ENCODE measurements at places on chromosomes 4 and X. TPM values are rescaled to one million over a fixed set of nuclear protein-coding genes. Genes with fewer than 3 reads are reported as not detected.

DNA sequence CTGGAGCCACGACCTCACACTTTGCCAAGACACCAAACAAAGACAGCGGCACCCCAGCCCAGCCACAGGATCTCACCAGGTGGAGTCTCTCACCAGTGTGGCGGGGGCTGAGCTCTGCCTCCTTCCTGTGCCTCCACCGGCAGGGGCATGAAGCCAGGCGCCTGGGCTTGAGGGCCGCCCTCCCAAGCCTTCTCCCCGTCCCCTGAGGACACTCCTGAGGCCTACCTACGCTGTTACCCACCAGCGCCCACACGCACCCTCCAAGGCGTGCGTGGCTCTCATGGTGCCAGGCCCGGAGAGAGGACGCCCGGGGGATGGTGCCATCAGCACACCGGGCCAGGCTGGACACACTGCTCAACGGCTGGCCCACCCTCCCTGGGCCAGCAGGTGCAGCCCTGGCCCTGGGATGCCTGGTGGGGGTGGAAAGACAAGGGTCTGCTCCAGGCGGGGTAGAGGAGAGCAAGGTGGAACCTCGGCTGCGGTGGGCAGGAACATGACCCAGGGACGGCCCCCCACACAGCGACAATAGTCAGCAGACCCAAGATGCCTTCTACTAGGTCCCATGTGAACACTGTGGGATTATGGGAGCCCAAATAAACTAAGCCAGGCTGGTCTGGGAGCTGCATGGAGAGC, 22.1 kb downstream of the NELFA start:
- peaks cover 9% of the 10 kb centered on the region for H3K36me3 ChIP-seq
- no peak overlapping the region for H3K27ac ChIP-seq
- no peaks in the 10 kb centered on the region for H3K27me3 ChIP-seq
- H3K4me1 ChIP-seq = no peaks in the 10 kb centered on the region
- no peak overlapping the region for H3K4me3 ChIP-seq

- no peaks in the 10 kb centered on the region for H3K27me3 ChIP-seq
- H3K4me1 ChIP-seq = no peaks in the 10 kb centered on the region
- no peak overlapping the region for H3K27ac ChIP-seq
- no peak overlapping the region for H3K4me3 ChIP-seq
- no peaks in the 10 kb centered on the region for H3K36me3 ChIP-seq
These were observed 13.6 kb upstream of the SEPTIN6 start for GRCh38 chrX:119706616-119707015.

Gene PRR32
- not detected for total RNA-seq

Gene ESX1
- total RNA-seq = not detected

- no peaks in the 10 kb centered on the region for H3K27me3 ChIP-seq
- DNase-seq = no peak
- no peaks in the 10 kb centered on the region for H3K36me3 ChIP-seq
- no peaks in the 10 kb centered on the region for H3K4me1 ChIP-seq
- H3K4me3 ChIP-seq = no peak overlapping the region
- no peak overlapping the region for H3K27ac ChIP-seq
These were observed 28.5 kb downstream of the MOB1B start for GRCh38 chr4:70930530-70931256.

DNA sequence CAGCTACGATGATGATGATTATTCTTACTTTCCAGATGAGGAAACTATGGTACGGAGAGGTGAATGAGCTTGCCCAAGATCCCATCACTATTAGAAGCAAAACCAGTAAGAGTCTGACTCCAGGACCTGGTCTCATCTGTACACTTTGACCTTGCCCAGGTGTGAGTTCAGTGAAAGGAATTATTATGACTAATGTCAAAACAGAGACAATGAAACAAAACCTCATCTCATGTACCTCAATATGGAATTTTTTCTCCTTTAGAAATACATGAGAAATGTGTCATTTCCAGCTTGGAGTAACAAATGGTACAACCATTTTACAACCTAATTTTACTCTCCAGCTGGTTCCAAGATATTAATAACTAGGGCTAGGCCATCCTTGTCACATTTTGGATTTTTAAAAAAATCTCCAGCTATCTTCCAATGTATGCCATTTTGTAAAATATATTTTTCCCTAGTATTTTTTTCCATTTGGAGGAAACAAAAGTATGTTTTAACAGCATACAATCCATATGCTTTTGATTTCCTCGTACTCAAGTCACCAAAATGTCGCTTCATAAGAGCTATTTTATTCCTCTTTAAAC, 213.8 kb downstream of the PTTG2 start:
- DNase-seq = no peak
- no peak overlapping the region for H3K4me3 ChIP-seq
- no peaks in the 10 kb centered on the region for H3K27me3 ChIP-seq
- no peaks in the 10 kb centered on the region for H3K36me3 ChIP-seq
- no peak overlapping the region for H3K27ac ChIP-seq
- no peaks in the 10 kb centered on the region for H3K4me1 ChIP-seq

DNA sequence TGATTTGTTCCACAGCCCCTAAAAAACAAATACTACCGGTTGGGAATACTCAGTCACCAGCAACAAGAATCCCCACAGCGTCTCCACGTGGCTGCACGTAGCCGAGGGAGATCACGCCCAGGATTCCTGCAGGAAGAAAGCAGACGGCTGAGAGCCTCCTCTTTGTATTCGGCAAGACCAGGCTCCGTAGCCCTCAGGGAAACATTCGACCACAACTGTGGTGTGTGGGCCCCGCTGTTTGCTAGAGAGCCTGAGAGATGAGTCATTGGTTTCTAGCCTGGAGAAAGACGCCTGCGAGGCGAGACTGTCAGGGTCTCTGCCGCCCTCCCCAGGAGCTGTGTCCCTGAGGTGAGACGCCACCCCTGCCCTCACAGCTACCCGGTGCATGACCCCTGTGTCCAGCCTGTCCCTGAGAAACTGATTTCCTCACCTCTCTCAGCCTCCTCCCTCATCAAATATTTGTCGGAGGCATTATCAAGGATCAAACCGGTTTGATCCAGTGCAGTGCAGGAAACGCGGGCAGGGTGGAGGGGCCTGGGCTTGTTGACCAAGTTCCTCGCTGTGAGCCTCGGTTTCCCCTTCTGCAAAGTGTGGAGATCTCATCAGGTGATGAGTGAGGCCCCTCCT, 4.7 kb upstream of the S100P start:
- H3K27me3 ChIP-seq = no peaks in the 10 kb centered on the region
- no peak overlapping the region for H3K4me3 ChIP-seq
- peak; percentile 78 for DNase-seq
- H3K4me1 ChIP-seq = peaks cover 3% of the 10 kb centered on the region
- peak overlapping the region; percentile 51 for H3K27ac ChIP-seq

DNA sequence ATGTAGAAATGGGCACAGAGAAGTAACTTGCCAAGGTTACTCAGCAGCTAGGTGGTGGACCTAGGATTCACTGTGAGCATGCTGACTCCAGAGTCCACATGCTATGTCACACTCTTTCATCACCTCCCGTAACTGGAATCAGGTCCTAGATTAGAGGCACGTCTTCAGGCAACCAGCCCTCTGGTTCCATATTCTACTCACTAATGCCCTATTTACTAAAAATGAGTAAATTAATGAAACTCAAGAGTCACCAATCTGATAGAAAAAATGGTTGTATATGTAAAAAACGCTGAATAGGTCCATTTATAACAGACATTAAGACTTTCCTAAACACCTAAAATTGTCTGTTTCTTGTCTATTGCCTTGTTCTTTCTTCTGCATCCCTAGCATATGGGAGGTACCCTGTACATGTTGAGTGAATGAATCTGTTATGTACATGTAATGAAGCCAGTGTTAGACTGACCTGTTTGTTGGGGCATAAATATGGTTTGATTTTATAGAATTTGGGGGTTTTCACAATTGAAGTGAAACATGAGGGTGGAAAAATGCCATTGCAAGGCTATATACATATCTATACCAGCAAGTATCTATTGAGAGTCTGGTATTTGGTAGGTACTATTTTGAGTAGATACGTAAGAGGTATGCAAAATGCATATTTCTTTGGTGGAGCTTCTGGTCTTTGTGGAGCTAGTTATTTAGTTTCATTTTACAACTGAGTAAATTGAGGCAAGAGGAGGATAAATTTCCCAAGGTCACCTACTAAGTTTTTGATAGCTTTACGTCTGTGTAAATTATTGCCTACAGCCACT, 7.5 kb upstream of the RUFY3 start:
- no peak overlapping the region for H3K4me3 ChIP-seq
- H3K27ac ChIP-seq = no peak overlapping the region
- H3K27me3 ChIP-seq = no peaks in the 10 kb centered on the region

GRCh38 chrX:99308302-99308701, 1101.8 kb downstream of the PCDH19 start:
- no peak overlapping the region for H3K27ac ChIP-seq
- no peak overlapping the region for H3K4me3 ChIP-seq
- H3K27me3 ChIP-seq = no peaks in the 10 kb centered on the region
- no peaks in the 10 kb centered on the region for H3K4me1 ChIP-seq

DNA sequence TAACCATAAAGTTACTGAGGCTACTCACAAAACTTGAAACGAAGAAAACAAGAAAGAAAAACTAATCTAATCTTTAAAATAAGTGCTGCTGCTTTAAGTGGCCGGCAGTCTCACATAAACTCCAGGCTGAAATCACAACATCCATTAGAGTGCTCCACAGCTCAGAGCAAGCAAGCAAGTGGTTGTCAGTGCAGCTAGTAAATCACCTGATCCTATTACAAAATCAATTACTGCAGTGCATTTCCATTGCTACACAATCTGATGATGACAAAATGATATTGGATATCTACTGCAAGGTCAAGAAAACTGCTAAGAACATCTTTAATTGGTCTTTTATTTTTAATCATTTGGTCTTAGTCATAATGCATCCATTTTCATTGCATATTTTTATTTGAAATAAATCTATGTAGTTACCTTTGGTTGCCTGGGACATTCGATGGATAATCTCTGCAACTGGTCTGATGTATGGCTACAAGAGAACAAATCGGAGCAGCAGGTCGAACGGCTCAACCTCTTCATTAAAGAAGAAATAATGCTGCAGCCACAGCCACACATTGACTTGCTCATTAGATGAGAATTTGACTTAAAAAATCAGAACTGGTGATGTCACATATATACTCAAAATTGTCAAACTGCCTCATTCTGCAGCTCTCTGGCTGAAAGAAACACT, 87.7 kb downstream of the FBXW7 start:
- H3K4me1 ChIP-seq = no peaks in the 10 kb centered on the region
- no peak overlapping the region for H3K4me3 ChIP-seq
- no peaks in the 10 kb centered on the region for H3K36me3 ChIP-seq
- no peak overlapping the region for H3K27ac ChIP-seq
- H3K27me3 ChIP-seq = no peaks in the 10 kb centered on the region
